ENCODE measurements at places on chromosomes 12 and 14.

GRCh38 chr12:93379326-93379980 is 1.7 kb downstream of the NUDT4 start:
- no peak for DNase-seq

GRCh38 chr14:104940526-104941150 is 16.0 kb downstream of the PLD4 start:
- DNase-seq, result no peak

- DNase-seq, result no peak
Measured at GRCh38 chr12:76272287-76272686, 75.9 kb downstream of the BBS10 start.

DNA sequence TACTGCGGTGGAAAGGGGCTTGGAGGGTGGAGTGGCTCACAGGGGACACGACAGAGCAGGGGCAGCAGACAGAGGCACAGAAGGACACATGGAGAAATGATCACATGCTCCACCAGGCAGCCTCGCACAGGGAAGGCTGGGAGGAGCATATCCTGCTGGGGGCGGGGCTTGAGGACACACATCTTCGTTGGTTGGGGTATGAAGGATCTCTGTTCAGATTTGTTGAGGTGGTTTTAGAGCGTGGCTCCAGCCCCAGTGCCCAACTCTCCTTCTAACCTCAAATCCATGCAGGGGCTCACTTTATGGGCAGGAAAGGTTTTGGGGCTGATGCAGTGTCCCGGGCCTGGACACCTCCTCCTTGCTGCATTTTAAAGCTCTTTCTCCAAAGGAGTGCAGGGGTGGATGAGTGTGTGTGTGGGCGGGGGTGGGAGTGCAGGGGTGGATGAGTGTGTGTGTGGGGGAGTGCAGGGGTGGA is 733 bp upstream of the P3H3 start:
- DNase-seq, result peak; percentile 38

DNA sequence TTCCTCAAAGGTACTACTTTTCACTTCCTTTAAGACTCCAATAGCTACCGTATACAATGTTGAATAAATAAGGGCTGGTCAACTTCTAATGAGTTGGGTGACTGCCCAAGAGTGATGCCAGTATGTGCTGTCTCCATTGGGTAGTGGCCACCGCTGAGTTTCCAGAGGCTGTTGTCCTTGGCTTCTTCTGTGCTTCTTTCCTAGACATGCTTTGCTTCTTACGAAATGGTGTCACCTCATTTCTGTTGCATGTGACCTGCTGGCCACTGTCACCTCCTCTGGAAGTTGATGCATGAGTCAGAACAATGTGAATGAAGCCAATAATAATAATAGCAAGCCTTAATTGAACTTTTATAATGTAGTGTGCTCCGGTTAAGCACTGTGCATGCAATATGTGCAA is 7.5 kb upstream of the NID2 start:
- DNase-seq, result no peak

- DNase-seq, result no peak
Measured at GRCh38 chr14:52607061-52607460, 54.4 kb downstream of the GPR137C start.

- no peak for DNase-seq
Measured at GRCh38 chr12:51864833-51865670, 16.5 kb upstream of the FIGNL2 start.

DNA sequence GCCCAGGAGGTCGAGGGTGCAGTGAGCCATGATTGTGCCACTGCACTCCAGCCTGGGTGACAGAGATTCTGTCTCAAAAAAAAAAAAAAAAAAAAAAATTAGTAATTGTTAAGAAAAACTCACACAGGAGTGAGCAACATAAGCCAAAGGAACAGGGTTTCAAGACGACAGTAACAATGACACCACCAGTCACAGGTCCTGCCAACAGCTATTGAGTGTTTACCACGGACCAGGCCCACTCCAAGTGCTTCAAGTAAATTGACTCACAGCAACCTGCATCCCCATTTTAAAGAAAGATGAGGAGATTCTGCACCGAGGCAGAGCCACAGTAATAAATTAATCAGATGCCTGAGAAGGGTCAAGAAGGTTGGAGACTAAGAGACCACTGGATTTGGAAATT is 194.5 kb downstream of the DPF3 start:
- no peak for DNase-seq

GRCh38 chr14:22039938-22040780 is 366.5 kb upstream of the OR4E1 start:
- DNase-seq, result peak; percentile 57

DNA sequence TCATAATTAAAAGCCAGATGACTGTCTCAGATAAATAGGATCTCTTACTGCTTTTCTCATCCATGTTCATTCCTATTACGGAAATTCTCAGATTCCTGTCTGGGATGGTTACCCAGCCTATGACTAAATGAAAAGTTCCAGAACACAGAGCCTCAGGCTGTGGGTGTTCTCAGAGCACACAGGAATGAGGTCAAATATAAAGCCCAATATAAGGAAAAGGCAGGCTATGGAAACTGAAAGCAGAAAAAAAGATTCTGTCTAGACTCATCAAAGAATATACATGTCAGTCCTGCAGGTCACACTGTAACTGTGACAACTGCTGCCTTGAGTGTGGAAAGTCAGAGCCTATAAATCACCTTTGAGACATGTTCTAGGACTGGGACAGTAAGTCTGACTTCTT is 64.3 kb downstream of the DCAF5 start:
- no peak for DNase-seq

DNA sequence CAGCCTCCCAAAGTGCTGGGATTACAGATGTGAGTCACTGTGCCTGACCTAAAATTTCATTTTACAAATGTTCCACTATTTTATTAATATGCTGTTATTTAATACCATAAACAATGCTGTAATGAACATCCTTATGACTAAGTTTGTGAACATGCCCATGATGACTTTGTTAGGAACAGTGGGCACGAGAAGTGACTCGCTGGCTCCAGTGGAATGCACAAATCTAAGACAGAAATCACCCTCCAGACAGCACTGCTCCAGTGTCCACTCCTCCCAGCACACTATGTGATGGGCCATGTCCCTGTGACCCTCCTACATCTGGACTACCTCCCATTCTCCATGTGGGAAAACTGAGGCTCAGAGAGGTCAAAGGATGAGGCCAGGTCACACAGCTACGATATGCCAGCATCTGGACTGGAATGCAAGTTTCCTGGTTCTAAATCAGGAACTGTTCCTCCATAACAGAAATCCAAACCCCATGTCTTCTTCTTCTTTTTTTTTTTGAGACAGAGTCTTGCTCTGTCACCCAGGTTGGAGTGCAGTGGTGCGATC is 57.9 kb downstream of the GPR68 start:
- DNase-seq, result no peak

- no peak for DNase-seq
Measured at GRCh38 chr12:105554223-105554678, 223.8 kb downstream of the C12orf75 start.

DNA sequence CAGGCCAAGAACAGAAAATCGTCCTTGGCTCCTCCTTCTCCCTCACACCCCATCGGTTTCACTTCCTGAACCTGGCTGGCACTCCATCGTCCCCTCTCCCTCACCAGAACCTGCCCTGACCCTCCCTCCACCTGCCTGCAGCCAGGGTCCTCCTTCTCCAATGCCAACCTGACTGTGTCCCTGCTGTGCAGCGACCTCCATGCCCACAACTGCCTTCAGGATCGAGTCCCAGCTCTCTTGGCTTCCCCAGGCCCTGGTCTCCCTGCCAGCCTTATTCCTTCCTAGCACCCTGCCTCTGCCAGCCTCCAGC is 19.8 kb downstream of the HVCN1 start:
- no peak for DNase-seq

DNA sequence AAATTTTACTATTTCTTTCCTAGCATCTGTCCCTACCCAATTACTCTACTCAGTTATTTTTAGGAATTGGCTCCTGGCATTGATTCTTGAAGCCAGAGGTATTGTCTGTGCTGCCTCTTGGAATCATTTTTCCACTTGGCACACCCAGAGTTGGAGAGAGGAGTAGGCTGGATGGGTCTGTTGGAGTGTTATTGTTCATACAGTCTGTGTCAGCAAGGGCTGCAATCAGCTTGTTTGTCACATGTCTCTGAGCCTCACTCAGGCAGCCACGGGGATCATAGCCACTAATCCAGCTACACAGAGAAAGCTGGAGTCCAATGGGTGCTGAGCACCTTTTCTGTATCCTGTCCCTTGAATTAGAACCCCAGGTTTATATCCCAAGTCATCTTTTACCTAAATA is 176.0 kb upstream of the DYRK2 start:
- DNase-seq, result no peak

DNA sequence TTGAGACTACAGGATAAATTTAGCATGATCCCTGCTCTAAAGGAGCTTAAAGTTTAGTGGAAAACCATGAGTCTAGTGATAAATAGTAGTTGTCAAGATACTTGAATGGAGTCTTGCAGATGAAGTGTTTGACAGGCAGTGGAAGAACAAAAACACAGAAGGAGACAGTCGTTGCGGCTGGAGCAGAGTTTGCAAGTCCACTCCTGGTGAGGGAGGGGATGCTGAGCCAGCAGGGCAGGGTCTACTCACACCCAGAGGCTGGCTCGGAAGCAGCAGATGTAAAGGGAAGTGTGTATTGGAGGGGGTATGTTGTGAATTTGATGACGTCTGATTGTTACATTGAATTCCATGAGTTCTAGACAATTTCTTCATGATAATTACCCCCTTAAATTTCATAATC is 61.3 kb downstream of the TRAF3 start:
- no peak for DNase-seq

- peak; percentile 75 for DNase-seq
Measured at GRCh38 chr14:96762650-96763049, 34.5 kb upstream of the VRK1 start.

- DNase-seq, result no peak
Measured at GRCh38 chr12:51087818-51088217, 4.4 kb upstream of the CSRNP2 start.

DNA sequence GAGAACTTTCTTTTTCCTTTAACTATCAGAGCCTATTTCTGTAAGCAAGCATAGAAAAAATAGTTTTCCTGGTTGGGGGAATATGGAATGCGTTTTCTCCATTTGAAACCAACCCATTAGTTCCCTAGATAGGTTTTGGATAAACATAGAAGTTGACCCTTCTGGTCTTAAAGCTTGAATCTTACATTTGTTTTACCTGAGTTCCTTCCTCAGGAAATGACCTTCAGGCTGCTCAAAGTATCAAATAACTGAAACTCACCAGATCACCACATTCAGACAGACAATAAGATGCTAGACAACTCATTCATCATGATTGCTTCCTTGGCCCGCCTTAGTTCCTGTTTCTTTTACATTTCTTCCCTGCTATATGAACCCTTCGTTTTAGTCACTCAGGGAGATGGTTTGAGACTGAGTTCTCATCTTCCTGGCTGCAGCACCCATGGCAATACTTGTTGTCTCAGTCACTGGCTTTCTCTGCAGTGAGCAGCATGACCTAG is 52.2 kb downstream of the LRP6 start:
- DNase-seq, result no peak

- peak; percentile 45 for DNase-seq
Measured at GRCh38 chr12:47193066-47193465, 113.3 kb upstream of the AMIGO2 start.

DNA sequence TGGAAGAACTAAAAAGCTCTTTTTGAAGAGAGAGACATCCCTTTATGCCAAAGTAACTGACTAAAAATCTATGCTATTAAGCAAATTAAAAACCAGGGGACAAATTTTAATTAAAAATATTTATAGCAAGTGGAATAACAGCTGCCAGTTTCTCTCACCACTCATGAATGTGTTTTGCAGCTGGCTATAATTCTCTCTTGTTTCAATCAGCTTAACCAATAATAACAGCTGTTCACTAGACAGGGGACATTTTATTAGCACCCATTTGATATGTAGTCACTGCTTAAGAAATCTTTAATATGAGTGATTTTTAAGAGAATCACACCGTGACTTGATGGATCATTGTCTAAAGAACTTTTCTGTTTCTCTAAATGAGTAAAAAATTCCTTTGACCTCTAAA is 34.2 kb upstream of the KRR1 start:
- no peak for DNase-seq

DNA sequence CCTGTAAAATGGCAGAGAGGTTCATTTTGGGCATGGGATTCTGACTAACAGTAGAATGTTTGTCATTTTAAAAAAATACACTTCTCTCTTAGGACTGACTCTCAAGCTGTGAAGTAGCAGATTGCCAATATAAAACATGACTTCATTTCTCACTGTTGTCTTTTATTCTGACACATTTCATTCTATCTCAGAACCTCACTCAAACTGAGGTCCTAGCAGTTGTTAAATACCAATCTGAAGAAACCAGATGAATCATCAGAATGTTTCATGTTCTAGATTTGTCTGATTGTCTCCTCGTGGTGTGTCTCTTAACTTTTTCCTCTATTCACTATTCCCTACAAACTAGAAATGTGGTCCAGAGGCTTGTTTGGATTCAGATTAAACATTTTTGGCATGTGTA is 276.5 kb upstream of the NPAS3 start:
- DNase-seq, result no peak

- no peak for DNase-seq
Measured at GRCh38 chr12:106492857-106493256, 89.9 kb upstream of the RFX4 start.

GRCh38 chr14:29316936-29317335 is 550.3 kb downstream of the FOXG1 start:
- DNase-seq, result no peak

DNA sequence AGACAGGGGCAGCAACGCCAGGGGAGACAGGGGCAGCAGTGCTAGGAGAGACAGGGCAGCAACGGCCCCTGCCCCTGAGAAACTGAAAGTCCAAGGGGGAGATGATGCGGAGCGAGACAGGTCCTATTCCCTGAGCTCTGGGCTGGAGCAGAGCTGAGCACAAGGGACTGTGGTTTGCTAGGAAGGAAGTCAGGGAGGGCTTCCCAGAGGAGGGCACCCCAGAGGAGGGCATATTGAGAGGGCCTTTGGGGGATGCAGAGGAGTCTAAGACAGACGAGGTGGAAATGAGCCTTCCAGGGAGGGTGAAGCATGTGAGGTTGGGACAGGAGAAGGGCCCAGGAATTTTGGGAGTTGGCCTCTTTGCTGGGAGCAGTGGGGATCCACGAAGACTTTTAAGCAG is 52.1 kb upstream of the BEGAIN start:
- DNase-seq, result no peak

GRCh38 chr12:39613525-39613924 is 6.1 kb downstream of the ABCD2 start:
- no peak for DNase-seq

Measured in CD4-positive, alpha-beta T cell treated with Interleukin-12 subunit alpha and Interleukin-12 subunit beta, for 1 hour (primary cell).